CD8-positive, alpha-beta memory T cell (primary cell): ENCODE measurements at places on chromosomes 12 and 14. TPM values are rescaled to one million over a fixed set of nuclear protein-coding genes. Genes with fewer than 3 reads are reported as not detected.

PPM1H gene
- total RNA-seq, result 0.13 TPM

ALX1 gene
- not detected for total RNA-seq

SERPINA10 gene
- total RNA-seq, result not detected

HCAR1 gene
- 0.16 TPM for total RNA-seq

CLEC1B gene
- not detected for total RNA-seq

- no peaks in the 10 kb centered on the region for H3K36me3 ChIP-seq
- no peak overlapping the region for H3K4me3 ChIP-seq
- peaks cover 10% of the 10 kb centered on the region for H3K27me3 ChIP-seq
- H3K27ac ChIP-seq, result no peak overlapping the region
- DNase-seq, result no peak
Observed at GRCh38 chr12:52216807-52217206, 16.2 kb upstream of the KRT7 start.

- no peaks in the 10 kb centered on the region for H3K27me3 ChIP-seq
- no peak for DNase-seq
- H3K4me3 ChIP-seq, result no peak overlapping the region
- H3K27ac ChIP-seq, result no peak overlapping the region
- no peaks in the 10 kb centered on the region for H3K36me3 ChIP-seq
Observed at GRCh38 chr14:86057018-86057667, 527.2 kb downstream of the FLRT2 start.

DNA sequence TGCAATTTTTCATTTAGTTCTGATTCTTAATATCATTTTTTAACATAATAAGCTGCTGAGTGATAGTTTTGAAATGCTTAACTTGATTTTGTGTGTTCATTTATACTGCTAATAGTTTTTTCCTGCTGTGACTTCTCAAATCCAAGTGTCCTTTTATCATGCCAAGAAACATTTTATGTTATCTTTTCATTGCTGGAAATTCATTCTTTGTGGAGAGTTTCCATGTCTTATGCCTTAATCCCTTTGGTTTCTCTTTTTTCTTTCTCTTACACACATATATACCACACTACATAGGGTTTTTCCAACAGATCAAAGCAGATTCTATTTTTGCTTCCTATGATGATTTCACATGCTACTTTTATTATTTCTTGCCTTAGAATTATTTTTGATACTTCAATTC is 981.1 kb downstream of the SLC6A15 start:
- no peak for DNase-seq
- H3K27me3 ChIP-seq, result no peaks in the 10 kb centered on the region
- no peaks in the 10 kb centered on the region for H3K4me1 ChIP-seq

DNA sequence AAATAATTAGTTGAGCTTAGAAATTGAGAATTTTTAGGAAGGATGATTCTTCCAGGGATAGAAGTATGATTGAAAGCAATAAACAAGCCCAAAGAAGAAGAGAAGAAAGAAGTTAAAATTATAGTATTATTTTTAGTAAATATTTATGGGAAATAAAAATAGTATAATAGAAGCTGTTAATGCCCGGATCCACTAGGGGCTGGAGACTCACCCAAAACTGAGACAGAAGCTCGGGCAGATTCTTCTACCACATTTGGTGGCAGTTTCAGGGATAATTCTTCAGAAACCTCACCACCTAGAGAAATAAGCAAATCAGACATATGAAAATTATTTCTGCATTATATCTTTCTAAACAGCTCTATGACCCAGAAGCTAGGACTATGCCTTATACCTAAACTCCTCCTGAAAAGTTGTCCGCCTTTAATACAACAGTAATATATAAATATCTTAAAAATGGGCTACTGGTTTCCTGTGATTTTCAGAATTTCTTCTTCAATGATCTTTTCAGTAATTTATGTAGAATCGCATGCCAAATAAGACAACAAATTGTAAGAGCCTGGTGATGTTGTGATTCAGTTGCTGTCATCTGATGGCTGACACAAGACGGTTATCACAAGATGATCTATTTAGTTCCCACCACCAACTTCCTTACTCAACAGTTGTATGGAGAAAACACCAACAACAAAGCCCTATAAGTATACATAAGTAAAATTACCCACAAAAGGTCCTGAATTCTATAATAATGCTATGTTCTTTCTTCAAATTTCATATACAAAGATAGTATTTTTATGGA is 35.6 kb downstream of the A2M start:
- H3K4me1 ChIP-seq, result no peaks in the 10 kb centered on the region
- no peak for DNase-seq
- H3K27me3 ChIP-seq, result no peaks in the 10 kb centered on the region
- H3K4me3 ChIP-seq, result no peak overlapping the region

GRCh38 chr12:3205742-3206519 is 128.8 kb downstream of the TSPAN9 start:
- H3K27me3 ChIP-seq, result peaks cover 3% of the 10 kb centered on the region
- no peak for DNase-seq
- no peak overlapping the region for H3K4me3 ChIP-seq
- no peak overlapping the region for H3K27ac ChIP-seq

DNA sequence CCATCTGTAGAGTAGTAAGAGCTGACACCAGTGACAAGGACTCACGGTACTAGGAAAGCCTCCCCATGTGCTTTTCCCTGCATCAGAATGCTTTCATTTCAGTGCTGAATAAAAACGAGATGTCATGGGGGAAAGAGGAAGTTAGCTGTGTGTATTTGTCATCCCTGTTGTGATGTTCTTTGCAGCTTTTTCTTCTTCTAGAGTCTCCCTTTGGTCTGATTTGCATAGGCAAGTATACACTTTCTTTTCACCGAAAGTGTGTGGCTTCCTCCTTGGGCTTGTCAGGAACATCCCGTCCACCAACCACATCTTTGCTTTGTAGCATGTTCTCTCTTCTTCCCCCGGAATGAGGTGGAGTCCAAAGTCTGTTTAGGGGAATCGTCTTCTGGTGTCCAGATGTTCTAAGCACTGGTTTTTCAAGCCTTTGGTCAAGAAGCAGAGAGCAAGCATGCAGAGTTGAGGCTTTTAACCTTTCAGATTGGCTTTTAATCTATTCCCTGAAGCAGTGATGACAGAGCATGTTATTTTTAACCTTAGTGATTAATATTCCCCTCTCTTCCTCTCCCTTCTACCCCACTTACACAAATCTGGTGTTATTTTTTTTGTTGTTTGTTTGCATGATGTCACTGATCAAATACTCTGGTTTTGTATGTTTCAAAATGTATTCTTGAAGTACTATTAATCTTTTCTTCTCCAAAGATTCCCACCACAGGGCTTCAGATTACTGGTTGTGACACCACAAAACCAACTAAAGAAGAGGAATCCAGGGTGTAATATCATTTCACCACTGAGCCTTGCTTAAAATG is 163.4 kb downstream of the SAMD4A start:
- H3K36me3 ChIP-seq, result no peaks in the 10 kb centered on the region
- no peak overlapping the region for H3K27ac ChIP-seq
- peak overlapping the region; percentile 9 for H3K4me3 ChIP-seq
- H3K27me3 ChIP-seq, result no peaks in the 10 kb centered on the region
- no peak for DNase-seq
- H3K4me1 ChIP-seq, result no peaks in the 10 kb centered on the region

DNA sequence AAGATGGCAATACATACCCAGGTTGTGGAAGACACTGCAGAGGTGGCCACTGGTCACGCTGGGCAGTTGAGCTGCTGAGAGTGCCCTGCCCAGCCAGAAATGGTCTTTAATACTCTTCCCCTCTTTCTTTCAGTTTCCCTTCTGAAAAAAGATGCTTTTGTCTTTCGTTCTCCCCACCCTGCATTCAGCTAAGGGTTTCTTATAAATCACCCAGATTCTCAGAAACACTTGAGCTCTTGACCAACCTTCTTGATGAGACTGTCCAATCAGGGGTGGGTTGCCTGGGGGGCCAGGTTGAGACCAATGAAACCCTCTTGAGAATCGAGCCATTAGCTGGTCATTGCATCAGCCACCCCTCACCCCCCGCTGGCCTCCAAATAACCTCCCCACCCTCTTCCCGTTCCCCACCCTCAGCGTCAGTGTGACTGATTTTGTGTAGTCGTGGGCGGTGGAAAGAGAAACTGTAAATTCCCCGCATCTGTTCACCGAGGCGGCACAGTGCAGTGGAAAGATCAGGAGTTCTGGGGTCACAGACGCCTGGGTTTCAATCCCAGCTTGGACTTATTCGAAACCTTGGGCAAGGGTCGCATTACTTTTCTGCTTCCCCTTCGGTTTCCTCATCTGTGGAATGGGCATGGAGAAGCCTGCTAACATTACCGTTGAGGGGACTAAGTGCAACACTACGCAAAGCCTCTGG is 52.3 kb downstream of the SLC25A47 start:
- DNase-seq, result peak; percentile 33
- H3K36me3 ChIP-seq, result no peaks in the 10 kb centered on the region
- peak overlapping the region; percentile 84 for H3K27ac ChIP-seq
- peaks cover 22% of the 10 kb centered on the region for H3K4me1 ChIP-seq
- H3K27me3 ChIP-seq, result no peaks in the 10 kb centered on the region

- no peaks in the 10 kb centered on the region for H3K27me3 ChIP-seq
- DNase-seq, result no peak
- H3K4me3 ChIP-seq, result no peak overlapping the region
- no peaks in the 10 kb centered on the region for H3K4me1 ChIP-seq
- H3K36me3 ChIP-seq, result no peaks in the 10 kb centered on the region
- H3K27ac ChIP-seq, result no peak overlapping the region
Observed at GRCh38 chr14:35257809-35258208, 34.4 kb upstream of the PSMA6 start.

DNA sequence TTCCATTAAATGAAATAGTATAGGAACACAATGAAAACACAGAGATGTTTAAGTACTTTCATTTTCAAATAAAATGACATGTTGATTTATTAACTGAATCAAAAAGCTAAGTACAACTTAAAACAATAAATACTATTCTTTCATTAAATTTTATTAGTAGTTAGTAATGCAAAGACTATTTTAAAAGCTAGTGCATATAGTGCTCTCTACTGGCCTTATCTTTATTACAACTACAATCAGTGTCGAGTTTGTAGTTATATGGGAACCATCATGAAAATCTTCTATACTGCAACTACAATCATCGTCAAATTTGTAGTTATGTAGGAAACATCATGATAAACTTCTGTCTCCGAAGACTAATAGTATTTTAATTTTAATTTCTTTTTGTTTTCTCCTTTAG is 8.9 kb upstream of the LIN7A start:
- H3K36me3 ChIP-seq, result no peaks in the 10 kb centered on the region
- H3K4me1 ChIP-seq, result no peaks in the 10 kb centered on the region
- no peak for DNase-seq
- no peaks in the 10 kb centered on the region for H3K27me3 ChIP-seq
- H3K27ac ChIP-seq, result no peak overlapping the region

DNA sequence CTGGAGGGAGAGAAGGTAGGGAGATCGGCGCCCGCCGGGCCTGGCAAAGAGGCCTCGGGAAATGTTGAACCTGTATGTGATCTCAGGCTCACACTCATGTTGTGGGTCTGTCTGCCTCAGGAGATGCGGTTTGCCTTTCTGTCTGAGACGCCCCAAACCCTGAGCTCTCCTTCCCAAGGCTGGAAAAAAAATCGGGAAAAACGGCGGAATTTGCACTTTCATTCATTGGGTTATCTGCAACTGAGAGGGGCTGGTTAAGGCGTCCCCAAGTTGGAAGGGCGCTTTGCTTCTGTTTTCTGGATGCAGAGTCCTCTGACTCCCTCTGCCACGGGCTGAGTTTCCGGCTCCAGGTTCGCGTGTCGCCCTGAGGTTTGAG is 5.0 kb upstream of the HOXC9 start:
- peaks cover 42% of the 10 kb centered on the region for H3K4me1 ChIP-seq
- no peaks in the 10 kb centered on the region for H3K36me3 ChIP-seq
- peak overlapping the region; percentile 64 for H3K27ac ChIP-seq
- H3K27me3 ChIP-seq, result peaks cover 98% of the 10 kb centered on the region
- no peak for DNase-seq
- peak overlapping the region; percentile 67 for H3K4me3 ChIP-seq

DNA sequence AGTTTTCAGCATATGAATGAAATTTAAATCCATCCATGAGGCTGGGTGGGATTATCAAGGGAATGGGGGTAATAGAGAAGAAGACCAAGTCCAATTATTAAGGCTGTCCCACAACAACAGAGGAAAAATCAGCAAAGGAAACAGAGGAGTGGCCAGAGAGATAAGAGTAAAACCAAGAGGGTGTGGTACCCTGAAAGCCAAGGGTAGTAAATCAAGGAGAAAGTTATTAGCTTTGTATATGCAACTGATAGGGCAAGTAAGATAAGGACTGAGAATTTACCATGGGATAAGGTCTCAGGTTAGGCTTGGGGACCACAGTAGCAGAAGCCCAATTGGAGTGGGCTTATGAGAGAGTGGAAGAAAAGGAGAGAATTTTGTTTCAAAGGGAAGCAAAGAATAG is 134.5 kb downstream of the NUAK1 start:
- no peak overlapping the region for H3K4me3 ChIP-seq
- no peaks in the 10 kb centered on the region for H3K36me3 ChIP-seq
- H3K27ac ChIP-seq, result no peak overlapping the region
- H3K4me1 ChIP-seq, result no peaks in the 10 kb centered on the region
- H3K27me3 ChIP-seq, result no peaks in the 10 kb centered on the region
